ENCODE measurements at places on chromosomes 13 and 19.
A peak's percentile ranks its signal among the peaks of the same experiment; 100 is the strongest.

DNA sequence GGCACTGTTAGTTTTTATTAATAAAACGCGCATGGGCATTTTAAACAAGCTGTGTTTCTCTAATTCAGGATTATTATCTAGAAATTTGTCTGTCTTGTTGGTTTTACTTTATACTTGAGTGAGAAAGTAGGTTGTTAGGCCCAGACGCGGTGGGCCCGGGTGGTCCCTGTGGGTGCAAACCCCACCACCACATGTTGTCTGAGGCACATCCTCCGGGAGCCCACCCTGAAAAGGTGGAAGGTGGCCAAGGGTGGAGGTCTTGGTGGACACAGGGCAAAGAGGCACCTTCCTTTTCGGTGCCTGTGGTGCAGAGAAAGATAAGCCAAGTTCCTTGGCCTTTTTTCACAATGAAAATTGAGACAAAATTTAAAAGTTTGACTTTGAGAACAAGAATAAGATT, 16.6 kb downstream of the ATP4B start:
- DNase-seq: no peak

- DNase-seq: no peak
Observed at GRCh38 chr13:72737033-72737432, 9.3 kb downstream of the BORA start.

GRCh38 chr13:25738342-25739196, 313.2 kb downstream of the SHISA2 start:
- no peak for DNase-seq

DNA sequence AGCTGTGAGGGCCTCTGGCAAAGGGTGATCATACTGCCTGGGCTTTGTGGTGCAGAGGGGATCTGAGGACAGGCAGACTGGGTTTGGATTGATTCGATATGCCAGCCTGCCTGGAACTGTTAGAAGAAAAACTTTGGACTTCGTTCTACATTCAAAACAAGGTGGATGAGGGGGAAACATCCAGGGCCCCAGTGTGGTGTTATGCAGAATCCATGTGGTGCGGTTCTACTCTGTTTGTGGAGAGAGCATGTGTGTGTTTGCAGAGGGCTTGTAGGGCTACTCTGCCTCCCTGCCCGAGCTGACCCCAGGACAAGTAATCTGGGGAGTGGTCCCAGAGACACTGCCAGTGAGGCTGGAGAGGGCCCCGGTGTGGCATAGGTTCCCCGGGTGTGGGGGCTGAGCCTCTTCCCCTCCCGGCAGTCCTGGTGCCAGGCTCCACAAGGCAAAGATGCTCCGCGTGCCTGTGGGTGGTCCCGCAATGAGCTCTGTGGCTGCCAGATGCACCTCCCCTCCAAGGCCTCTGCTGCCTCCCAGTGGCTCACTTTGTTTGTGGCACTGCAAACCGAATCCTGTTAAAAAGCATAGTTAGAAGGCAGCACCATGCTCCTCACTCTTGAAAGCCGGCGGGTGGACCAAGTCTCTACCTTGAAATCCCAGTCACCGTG, 22.3 kb upstream of the TFDP1 start:
- peak; percentile 32 for DNase-seq

GRCh38 chr19:4399812-4400134, 574 bp downstream of the SH3GL1 start:
- DNase-seq: no peak

- DNase-seq: no peak
Observed at GRCh38 chr13:48600374-48601364, 53.1 kb upstream of the CYSLTR2 start.

DNA sequence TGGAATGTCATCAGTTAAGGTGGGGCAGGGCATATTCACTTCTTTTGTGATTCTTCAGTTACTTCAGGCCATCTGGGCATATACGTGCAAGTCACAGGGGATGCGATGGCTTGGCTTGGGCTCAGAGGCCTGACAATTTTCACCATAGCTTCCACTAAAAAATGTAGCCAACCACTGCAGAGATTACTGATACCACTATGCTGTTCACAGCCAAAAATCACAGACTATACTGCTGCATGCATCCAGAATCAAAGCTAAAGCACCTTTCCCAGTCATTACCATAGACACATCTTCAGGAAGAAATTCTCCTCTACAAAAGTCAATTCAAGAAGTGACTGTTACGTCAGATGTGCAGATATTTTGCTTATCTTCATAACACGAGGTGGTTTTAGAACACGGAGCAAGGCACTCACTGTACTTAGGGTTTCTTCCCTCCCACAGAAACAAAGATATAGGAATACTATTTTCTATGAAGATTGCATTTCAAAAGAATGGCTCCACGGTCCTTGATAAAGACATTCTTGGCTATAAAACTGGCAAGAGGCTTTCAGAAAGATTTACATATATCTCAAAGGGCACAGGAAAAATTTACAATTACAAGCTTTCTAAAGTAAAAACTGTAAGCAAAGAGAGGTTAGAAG, 1556.6 kb upstream of the PRR20A start:
- DNase-seq: no peak

DNA sequence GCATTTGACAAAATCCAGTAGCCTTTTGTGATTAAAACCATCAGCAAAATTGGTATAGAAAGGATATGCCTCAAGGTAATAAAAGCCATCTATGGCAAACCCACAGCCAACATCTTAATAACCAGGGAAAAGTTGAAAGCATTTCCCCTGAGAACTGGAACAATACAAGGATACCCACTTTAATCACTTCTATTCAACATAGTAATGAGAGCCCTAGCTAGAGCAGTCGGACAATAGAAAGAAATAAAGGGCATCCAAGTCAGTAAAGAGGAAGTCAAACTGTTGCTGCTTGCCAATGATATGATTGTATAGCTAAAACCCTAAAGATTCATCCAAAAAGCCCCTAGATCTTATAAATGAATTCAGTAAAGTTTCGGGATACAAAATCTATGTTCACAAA, 1510.3 kb downstream of the PCDH9 start:
- DNase-seq: no peak

GRCh38 chr19:37537391-37537947, 30.7 kb downstream of the ZNF793 start:
- DNase-seq: no peak

- no peak for DNase-seq
Observed at GRCh38 chr19:39916851-39917396, 17.5 kb downstream of the FCGBP start.

GRCh38 chr19:7862413-7862951, 11.7 kb downstream of the PRR36 start:
- DNase-seq: peak; percentile 74

- no peak for DNase-seq
Observed at GRCh38 chr13:100796463-100796862, 121.9 kb upstream of the TMTC4 start.

- no peak for DNase-seq
Observed at GRCh38 chr13:101942535-101943157, 459.2 kb downstream of the FGF14 start.

DNA sequence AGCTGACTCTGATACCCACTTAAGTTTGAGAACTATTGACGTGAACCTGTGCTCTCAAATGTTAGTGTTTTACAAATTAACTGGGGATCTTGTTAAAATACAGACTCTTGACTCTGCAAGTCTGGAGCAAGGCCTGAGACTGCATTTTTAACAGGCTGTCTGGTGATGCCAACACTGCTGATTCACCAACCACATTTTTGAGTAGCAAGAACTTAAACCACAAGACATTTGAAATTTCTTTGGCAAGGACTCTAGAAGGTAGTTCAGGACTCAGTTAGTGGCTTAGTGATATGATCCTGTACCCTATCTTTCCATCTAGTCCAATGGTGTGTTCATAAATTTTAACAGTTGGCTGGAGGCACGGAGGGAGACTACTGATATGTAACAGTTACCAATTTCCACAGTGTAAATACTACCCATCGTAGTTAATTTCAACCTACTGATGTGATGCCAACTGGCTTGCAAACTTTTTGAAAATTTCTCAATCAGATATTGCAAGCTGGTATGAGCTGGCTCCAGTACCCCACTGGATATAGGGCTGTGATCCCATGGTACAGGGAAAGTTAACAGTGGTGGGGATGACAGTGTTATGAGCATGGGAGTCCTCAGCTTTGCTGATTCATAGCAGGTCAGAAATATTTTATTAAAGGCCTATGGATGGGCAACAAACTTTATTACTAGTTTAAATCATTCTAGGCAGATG, 255.1 kb downstream of the TBC1D4 start:
- no peak for DNase-seq

- DNase-seq: no peak
Observed at GRCh38 chr19:58007285-58007684, 4.7 kb upstream of the ZNF606 start.

DNA sequence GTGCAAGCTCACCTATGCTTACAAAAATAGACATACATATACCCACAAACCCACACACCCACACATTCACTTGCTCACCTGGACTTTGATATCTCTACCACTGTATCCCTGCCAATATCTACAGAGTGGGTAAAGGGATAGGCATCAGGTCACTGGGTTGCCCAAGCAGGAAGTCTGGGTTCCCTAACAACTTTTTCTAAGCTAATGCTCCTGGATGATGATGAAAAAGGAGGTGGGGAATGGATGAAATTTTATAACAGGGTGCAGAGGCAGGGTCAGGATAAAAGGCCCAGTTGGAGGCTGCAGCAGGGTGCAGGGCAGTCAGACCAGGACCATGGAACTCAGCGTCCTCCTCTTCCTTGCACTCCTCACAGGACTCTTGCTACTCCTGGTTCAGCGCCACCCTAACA, at the start of gene CYP2B6:
CYP2B6 (plus strand) TSS at position 311 of the 410 bp plus-strand sequence; CDS start at position 335, 24 bp downstream.
- no peak for DNase-seq

GRCh38 chr13:48403913-48404312, 9.0 kb downstream of the LPAR6 start:
- no peak for DNase-seq

DNA sequence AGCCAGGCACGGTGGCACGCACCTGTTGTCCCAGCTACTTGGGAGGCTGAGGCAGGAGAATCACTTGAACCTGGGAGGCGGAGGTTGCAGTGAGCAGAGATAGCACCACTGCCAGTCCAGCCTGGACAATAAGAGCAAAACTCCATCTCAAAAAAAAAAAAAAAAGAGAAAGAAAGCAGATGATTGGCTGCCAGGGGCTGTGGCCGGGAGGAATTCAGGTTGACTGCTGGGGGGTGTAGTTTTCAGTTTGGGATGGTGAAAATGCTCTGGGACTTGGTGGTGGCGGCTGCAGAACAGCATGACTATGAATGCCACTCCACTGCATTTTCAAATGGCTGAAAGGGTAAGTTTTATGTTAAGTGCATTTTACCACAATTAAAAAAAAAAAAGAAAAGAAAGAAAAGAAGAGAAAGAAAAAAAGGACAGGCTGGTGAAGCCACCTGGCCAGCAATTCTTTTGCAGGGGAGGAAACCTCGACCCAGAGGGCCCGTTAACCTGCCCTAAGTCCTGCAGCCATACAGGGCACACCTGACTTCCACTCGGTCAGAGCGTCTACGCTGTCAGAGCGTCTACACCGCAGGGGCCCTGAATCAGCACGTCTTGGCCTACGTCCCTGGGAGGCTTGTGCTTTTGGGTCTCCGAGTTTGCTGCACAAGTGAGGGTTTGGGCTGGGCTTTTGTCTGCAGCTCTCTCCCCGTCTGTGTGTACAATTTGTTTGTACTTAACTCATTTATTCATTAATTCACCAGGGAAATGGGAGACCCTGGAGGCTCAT, 3.6 kb downstream of the ISOC2 start:
- no peak for DNase-seq

- DNase-seq: no peak
Observed at GRCh38 chr13:25905611-25906010, 146.2 kb downstream of the SHISA2 start.

DNA sequence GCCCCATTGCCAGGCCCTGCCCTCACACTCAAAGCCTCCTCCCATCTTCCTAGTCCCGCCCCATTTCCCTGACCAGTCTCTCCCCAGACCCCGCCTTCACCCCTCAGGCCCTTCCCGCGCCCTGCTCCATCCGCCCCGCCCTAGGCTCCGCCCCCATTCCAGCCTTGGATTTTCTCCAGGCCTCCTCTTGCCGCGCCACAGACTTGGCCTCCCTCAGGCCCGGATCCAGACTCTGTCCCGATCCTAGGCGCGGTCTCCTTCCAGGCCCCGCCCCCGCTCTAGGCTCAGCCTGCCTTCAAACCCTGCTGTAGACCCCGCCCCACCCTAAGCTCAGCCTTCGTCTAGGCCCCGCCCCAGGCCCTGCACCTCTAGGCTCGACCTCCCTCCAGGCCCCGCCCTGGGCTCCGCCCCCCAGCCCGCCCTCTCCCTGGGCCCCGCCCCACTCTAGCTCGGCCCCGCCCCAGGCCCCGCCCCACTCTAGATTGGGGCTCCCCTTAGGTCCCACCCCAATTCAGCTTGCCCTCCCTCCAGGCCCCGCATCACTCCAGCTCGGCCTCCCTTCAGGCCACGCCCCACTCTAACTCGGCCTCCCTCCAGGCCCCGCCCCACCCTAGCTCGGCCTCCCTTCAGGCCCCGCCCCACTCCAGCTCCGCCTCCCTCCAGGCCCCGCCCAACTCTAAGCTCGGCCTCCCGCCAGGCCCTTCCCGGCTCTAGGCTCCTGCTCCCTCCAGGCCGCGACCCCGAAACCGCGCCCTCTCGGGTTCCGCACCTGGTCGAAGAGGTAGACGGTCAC, 18.5 kb downstream of the LMTK3 start:
- DNase-seq: peak; percentile 79

DNA sequence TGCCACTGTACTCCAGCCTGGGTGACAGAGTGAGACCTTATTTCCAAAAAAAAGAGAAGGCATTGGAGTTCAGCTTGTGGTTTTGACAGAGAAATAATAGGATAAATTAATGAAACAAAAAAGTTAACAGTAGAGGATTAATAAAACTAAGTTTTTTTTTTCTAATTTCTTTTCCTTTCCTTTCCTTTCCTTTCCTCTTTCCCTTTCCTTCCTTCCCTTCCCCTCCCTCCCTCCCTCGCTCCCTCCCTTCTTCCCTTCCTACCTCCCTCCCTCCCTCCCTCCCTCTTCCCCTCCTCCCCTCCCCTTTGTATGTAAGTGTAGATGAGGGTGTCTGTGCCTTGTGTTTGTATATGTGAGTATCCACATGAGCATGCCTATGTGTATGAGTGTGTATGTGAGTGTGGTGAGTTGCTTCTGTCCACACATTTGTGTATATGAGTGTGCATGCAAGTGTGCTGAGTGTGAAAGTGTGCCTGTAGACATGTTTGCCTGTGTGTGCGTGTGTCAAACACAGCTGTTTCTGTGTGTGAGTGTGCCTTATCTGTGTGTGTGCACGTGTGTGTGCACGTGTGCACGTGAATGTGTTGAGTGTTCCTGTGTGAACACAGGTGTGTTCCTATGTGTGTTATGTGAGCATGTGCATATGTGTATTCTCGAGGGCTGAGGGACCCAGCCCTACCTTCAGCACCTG, 12.5 kb upstream of the MZF1 start:
- DNase-seq: no peak

DNA sequence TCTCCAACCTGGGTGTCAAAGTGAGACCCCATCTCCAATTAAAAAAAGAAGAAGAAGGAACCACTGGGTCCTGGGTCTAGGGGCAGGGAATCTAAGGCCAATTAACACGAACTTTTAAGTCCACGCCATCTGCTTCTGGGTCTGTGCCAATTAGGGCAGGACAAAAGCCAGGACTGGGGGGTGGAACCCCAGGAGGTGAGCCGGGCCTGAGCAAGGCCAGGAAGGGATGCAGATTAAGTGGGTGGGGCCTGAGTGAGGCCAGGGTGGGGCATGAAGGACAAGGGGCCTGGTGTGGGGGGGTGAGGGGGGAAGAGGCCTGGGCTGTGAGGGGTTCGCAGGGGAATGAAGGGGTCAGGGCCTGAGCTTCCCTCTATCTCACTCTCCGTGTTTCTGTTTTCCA, 26.3 kb upstream of the ZNF83 start:
- no peak for DNase-seq

GRCh38 chr19:46514589-46515289, 19.1 kb upstream of the PNMA8B start:
- no peak for DNase-seq

- DNase-seq: no peak
Observed at GRCh38 chr13:108437496-108437895, 168.0 kb downstream of the TNFSF13B start.

GRCh38 chr19:4140237-4140711, 13.2 kb upstream of the CREB3L3 start:
- no peak for DNase-seq
